ENCODE measurements at places on chromosomes 13 and 19.

DNA sequence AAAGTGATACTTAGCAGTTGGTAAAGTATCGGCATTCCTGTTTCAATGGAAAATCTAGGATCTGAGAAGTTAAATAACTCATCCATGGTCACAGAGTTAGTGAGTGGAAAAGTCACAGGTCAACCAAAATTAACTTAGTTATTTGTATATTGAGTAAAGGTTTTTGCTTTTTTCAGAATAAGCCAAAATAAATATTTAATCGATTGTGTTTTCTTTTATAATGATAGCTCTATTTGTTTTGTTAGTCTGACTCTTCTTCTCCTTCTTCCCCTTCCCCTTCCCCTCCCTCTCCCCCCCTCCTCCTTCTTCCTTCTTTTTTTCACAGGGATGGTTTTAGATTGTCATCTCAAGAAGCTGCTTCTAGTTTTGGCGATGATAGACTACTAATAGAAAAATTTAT is 173.5 kb downstream of the PCCA start:
- DNase-seq, result no peak

GRCh38 chr19:29540114-29540513 is 14.3 kb downstream of the VSTM2B start:
- no peak for DNase-seq

GRCh38 chr19:6687114-6687513 is 17.2 kb upstream of the TNFSF14 start:
- DNase-seq, result no peak

DNA sequence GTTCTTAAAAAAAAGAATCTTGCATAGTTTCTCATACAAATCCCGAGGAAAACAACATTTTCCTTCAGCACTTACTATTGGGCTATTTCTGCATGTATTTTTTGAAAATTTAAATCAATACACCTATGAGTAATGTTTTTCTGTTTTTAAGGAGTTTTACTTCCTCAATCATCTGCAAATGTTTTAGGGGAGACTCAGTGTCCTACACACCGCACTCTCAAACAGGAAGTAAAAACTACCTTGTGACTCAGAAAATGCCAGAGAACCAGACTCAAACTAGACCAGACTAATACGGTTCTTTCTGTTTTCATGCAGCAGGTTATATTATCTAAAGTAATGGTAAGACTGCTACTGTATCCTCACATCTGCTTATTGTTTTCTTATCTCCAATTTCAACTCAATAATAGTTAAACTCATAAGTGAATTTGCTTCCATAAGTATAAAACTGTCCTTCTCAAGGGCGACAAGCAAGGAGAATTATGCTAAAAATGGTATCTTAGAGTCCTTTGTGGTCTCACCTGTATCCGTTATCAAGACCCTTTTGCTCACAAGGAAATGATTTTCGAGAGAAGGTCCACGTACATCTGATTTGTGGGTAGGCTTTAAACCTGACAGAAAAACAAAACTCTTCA is 52.5 kb downstream of the FLT3 start:
- no peak for DNase-seq

- no peak for DNase-seq
Observed at GRCh38 chr13:35784286-35784951, 307.9 kb upstream of the MAB21L1 start.

Measured in AG09309 (cell line).